ENCODE measurements at places on chromosomes 5 and 9.

DNA sequence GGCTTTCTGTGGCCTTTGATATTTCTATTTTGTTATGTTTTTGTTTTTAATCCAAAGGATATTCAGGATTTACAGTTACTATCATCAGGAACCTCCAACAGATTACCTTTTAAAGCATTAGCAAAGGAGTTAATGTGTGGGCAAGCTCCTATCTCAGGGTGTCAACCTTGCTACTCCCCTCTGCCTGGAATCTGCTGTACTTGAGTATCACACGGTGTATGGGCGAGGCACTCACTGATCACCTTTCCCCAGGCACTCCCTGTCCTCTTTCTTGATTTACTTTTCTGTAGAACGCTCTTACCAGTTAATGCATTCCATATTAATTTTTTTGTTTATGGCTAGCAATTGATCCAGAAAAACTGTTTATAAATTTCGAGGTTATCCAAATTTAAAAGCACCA is 117.0 kb upstream of the GAS1 start:
- no peak for DNase-seq

DNA sequence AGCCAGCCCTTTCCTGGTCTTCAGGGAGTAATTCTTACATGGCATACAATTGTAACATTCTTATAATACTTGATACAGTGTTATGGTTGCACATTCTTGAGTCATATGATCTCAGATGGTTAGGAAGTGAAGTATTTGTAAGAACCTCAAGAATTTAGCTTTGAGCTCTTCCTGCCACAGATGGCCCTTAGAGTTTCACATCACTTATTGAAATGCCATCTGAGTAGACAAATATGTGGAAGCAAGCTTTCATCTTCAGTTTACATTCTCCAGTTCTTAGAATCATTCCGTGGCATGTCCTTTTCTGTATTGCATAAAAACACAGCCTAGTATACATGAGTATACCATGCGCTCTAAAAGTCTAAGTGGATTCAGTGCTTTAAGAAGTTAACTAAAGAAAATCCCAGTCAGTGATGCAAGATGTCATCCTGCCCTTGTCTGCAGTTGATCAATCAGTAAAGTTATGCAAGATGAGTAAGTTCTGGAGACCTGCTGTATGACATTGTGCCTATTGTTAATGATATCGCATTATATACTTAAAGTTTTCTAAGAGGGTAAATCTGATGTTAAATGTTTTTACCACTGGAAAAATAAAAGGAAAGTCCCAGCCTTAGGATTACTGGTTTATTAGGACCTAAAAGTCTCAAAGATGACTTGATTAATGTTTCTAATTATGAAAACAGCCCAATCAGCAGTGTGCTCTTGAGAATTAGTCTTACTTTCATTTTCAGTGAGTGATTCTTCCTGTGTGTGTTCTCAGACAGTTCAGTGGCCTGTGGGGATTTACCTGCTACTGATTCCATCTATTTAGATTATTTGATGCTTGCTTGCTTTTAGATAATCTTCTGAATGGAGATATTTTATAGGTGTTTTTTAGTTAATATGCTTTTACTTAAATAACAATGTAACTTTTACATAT is 29.4 kb downstream of the RHOBTB3 start:
- no peak for DNase-seq

DNA sequence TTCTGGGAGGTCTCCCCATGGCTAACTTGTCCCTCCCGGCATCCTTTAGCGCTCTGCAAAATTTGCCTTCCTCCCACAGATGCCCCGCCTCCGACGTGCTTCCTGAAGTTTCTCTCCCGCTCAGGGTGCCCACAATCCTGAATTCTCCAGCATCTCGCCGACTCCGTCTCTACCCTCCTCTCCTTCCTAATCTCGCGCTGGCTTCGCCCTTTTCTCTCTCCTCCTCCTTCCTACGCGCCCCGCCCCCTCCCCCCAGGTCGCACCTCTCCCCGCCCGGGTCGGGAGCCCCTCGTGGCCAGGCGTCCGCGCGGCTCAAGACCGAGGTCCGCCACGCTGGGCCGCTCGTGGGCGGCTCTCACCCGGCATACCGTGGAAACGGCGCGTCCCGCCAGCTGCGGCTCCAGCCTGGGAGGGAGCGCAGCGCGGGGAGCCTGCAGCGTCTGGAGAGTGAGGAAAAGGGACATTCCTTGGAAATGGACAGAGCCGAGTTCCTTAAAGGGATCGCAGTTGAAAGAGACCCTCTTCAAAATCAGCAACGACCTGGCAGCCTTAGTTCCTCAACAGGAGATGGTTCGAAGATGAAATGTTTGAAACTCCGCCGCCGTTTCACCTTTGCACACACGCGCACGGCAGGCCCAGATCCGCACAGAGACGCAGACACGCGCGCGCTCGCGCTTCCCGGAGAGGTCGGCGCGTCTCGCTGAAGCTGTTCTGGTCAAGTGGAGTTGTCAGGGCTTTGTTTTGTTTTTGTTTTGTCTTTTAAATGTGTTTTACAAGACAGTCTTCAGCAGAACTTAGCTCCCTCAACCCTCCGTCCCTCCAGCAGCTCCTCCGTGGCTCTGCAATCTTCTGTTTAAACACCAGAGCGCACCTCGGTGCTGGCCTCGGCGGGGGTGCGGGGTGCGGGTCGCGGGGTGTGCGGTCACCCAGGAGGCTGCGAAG is 5.0 kb upstream of the IRX2 start:
- DNase-seq, result no peak

- DNase-seq, result no peak
Measured at GRCh38 chr9:107973451-107973850, 483.9 kb upstream of the KLF4 start.

- peak; percentile 10 for DNase-seq
Measured at GRCh38 chr5:116068028-116068632, 16.7 kb upstream of the COMMD10 start.

DNA sequence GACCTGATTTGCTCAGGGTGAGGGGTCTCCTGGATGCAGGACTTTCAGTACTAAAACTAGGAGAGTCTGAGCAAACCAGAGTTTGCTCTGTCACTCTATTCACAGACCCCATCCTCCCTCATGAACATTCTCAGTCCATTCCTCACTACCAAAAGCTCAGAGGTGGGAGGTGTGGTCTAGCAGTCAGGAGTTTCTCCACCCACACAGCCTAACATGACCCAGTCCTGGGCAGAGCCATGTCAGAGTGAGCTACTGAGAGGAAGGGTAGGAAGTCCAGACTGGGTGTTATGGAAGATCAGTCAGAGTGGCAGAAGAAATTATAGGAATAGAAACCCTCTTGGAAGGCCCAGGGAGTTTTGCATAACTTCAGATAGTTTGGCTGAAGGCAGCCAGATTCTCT is 113.3 kb upstream of the GRAMD2B start:
- no peak for DNase-seq

- no peak for DNase-seq
Measured at GRCh38 chr9:24712206-24712605, 166.5 kb upstream of the IZUMO3 start.

DNA sequence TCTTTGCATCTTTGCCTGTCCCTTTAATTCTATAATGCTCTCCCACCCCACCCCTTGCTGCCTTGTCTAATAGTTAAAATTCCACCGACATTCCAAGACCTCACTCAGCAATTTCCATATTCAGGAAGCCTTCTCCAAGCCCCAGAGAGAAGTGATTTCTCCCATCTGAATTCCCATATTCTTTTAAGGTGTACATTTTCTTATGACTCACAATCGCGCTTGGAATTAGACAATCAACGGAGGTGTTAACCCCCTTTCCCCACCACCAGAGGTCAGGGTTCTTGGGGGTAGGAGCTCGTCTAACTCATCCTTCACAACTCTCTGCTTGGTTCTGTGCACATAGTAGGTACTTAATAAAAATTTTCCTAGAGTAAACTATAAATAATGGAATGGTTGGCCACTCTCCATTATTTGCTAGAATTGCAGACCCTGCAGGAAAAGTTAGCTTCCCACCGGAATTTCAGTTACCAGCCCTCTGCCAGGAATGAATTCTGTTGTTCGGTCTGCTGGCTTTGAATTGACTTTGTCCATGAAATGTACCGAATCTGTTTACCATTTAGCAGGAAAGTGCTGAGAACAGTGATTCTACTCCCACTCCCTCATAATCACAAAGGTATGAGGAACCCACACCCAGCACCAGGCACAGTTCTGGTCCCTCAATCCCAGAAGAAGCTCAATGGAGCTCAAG is 5.0 kb downstream of the KCNIP1 start:
- DNase-seq, result no peak

DNA sequence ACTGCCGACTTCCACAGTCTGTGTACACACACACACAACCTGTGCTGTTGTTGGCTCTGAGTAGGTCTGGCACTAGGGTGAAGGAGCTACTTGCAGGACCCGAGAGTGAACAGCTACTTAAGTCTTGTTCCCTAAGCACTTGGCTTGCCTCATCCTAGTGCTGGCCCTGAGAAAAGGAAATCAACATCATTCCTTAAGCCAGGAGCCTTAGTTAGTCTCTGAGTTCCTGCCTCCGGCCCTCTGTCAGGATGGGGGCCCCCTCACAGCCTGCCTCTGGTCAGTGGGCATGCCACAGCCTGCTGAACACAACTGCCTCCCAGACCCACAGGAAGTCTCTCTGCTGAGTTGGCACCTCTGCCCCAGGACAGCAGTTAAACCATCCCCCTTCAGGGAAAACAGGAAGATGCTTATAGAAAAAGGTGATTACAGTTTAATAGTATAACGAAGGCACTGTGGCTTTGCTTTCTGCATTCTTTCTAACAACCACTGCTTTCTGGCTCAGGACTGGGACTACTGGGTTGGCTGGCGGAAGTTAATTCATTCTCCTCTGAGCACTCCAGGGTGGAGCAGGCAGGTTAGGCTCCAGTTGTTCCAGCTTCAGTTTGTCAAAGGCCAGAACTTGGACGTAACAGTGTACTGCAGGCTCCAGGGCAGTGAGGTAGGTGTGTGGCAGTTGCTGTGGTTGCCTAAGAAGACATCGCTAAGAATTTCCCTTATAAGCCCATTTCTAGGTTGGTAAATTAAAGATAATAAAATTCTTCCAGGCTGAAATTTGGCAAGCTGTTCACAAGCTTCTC is 2.8 kb downstream of the MAMDC2 start:
- DNase-seq, result no peak

DNA sequence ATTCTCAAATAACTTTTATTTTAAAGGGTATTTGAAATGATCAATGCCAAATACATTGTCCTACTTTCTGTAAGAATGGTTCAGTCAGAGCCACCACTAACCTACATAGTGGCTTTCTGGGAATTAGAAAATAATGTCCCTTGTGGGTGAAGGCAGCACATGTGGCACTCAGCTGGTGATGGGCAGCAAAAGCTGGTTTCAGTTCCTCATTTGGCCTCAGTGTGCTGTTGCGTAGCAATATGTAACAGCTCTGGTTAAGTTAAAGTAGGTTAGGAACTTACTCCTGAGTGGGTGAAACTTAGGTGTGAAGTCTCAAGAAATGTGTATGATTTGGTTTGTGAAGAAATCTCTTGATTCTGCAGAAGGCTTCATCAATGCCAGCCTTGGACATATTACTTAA is 99.6 kb upstream of the SPEF2 start:
- no peak for DNase-seq

GRCh38 chr9:123742009-123742767 is 187.7 kb downstream of the DENND1A start:
- no peak for DNase-seq

DNA sequence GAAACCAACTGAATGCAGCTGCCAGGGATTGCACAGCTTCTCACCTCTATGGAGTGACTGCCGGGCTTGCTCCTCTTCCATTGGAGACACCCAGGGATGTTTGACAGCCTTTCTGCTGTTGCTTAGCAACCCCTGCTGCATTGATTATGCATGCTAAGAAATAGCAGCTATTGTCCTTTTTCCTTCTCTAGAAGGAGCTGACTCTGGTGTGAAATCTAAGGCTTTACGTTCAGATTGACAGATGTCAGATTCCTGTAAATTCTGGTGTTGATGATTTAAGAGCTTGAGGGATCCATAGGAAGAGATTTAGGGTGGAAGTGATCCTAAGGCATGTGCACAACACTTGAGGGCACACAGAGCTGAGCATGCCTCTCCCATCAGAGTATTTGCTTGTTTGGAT is 267.7 kb downstream of the NTRK2 start:
- no peak for DNase-seq

DNA sequence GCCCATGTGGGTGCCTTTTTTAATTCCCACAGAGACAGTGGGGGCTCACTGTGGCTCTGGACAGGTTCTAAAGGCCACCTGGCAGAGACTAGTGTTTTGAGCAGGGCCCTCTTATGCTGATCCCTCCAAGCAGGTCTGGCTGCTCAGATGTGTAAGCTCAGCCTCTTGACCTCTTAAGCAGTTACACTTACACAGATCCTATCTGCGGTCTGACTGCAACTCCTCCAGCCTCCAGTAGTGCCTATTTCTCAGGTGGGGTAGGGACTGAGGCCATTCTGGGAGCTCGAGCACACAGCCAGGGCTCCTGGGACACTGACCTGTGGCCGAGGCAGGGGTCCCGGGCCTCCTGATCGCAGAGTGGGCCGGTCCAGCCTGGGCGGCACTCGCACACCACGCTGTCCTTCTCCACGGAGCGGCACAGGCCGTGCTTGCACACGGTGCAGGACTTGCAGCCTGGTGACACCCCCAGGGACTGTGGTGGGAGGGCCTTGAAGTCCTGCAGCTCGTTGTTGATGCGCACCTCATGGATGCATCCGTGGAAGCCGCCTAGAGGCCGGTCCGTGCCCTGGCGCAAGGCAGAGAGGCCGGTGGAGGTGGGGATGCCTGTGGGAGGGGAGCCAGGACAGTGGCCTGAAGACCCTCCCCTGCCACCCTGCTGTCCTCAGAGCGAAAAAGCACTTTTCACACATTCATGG is 91.9 kb upstream of the PANK3 start:
- no peak for DNase-seq

GRCh38 chr9:95689669-95690068 is 172.9 kb upstream of the PTCH1 start:
- no peak for DNase-seq
